Right ventricle myocardium superior (tissue), 1 donor: ENCODE measurements at places on chromosomes 11 and 22. TPM values are rescaled to one million over a fixed set of nuclear protein-coding genes. Genes with fewer than 3 reads are reported as not detected.
A peak's percentile ranks its signal among the peaks of the same experiment; 100 is the strongest.

DNA sequence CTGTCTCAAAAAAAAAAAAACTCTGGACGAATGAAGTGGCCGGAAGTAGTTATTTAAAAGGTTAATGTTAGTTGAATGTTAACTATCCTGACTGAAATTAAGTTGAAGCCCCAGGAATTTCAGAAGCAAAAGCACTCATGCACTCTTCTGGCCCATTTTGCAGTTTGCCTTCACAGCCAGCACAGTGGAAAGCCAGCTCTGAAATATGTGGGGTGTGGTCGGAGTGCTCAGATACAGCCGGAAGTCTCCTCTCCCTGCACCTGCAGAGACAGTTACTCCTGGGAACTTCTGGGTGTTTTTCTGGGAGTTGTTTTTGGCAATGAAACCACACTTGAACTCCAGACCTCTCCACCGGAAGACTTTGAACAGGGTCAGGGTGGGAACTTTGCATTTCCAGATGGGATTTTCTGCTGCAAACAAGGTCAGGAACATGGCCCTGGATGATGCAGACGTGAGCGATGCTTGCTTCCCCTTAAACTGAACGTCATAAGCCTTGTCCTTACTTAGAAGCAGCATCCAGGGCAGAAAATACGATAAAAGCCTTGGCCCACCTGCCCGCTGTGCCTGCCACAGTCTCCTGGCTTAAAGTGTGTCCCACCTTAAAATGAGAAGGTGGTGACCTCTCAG lies 21.5 kb upstream of the CABP2 start:
- no peak for DNase-seq

DNA sequence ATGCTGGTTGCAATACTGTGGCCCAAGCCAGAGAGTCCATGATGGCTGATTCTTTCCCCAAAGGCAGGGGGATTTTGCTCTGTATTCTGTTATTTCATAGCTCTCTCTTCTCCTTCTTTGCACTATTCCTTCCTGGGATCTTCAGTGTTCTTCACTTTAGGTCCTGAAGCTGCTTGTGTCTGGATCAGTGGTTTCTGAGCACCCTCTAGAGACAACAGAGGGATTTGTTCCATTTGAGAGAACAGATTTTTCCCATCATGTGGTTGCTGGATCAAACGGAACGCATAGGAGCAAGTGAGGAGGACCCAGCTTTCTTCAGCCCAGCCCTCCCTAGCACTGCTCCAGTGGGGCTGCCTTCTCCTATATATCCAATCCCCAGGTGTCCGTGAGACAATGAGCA lies 68.7 kb upstream of the SYN3 start:
- no peak for DNase-seq

Gene DUSP8
- 7.7 TPM for total RNA-seq

DNA sequence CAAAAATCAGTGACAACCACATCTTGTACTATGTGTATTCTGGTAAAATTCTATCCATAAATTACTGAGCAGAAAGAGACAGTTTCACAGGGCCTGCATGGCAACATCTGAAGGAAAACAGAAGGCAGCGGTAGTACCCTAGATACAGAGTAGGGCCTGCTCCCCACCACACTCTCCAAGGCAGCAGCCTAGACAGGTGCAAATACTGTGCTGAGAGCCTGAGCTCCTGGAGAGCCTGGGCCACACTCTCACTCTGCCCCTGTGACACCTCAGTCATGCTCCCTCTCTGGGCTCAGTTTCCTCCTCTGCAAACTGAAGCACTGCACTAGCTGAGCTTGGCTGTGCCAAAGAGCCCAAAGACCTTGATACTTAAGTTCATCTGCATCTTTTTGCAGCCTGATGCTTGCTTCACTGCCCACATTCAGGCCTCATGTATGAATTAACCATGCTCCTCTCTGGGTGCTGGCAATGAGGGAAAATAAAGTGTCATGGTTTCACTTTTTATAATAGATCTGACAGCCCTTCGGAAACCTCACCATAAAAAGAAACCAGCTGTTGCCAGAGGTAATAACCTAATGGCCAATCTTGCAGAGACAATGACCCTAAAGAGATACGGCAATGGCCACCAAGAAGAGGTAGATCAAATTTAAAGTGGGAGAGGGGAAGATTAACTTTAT lies 104.7 kb downstream of the PLEKHA7 start:
- no peak for DNase-seq

- no peak for DNase-seq
Observed at GRCh38 chr22:30628491-30628890, 7.1 kb upstream of the SLC35E4 start.

DNA sequence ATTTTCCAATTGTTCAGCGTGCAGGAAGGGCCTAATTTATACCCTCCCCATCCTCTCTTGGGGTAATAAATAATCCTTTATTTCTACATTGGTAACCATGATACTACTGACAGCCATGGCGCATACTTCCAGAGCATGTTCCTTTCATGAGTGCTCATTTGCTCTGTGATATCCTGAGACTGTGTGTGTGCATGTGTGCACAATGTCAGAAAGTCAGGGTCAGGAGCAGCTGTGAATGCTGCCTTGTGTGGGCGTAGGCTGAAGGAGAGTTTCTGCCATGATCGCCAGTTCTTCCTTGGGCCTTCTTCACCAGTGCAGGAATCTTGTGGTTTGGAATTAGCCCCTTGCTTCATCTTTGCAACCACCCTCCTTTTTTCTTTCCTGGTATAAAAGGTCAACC lies 10.2 kb downstream of the TUBA8 start:
- DNase-seq, result no peak

Gene CASTOR1
- total RNA-seq, result 5.3 TPM

DNA sequence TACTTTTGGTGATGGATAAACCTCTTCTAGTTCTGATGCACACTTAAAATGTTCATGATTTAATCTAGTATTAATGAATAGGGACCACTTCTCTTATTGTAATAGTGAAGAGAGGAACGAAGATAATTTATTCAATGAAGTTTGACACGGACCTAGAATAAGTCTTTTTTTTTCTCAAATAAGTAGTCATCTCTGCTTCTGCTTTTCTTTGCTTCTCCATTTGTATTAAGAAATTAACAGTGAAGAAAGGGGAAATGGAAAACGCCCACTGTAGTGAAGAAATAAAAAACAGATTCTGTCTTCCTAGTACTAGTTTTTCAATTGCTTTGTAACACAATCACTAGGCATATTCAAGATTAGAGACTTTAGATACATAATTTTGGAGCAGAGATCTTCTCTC lies 73.0 kb downstream of the CD44 start:
- no peak for DNase-seq

Gene APOA4
- not detected for total RNA-seq

GRCh38 chr11:79482800-79483199 lies 42.0 kb upstream of the TENM4 start:
- DNase-seq, result no peak

Gene NCF4
- 7.1 TPM for total RNA-seq

- no peak for DNase-seq
Observed at GRCh38 chr11:113540416-113541330, 65.5 kb upstream of the DRD2 start.

DNA sequence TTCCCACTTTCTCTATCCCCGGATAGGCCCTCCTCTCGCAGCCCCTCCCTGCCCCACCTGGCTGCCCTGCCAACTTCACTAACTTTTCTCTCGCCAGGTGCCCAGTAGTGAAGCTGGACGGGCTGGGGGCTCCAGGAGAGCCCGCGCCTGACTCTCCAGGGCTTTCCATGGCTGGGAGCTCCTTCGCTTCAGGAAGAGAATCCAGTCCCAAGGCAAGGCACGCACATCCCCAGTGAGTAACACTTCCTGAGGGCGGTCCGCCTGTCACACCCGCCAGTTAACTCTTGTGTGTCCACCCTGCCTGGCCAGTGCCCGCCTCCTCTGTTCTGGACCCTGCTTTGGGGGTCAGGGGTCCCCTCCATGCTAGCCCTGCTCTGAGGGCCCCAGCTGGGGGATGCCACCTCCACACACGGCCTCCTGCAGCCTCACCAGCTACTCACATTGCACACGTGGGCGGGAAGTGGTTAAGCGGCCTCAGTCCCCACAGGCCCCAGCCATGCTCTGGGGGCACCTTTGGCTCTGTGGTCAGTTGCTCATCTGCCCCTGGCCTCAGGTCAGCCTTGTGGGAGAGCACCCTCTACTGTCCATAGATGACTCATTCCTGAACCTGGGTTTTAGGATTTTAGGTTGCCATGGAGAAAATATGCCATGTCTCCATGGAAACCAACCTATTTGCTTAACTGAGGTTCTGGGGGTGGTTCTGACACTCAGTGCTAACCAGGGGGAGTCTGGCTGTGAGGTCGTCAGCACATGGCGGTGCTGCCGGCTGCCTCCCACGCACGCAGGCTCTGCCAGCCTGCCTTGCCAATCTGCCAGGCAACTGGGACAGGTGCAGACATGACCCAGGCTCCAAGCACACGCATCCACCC lies at the start of gene RIN1:
Gene RIN1 (minus strand): TSS at position 201 of the 869 bp plus-strand sequence. CDS start 32 bp downstream, at position 169.
- peak; percentile 69 for DNase-seq
